Right lobe of liver (tissue), 6 donors: ENCODE measurements at places on chromosomes 2 and 18. TPM values are rescaled to one million over a fixed set of nuclear protein-coding genes. Genes with fewer than 3 reads are reported as not detected.

- no peaks in the 10 kb centered on the region for H3K27me3 ChIP-seq
- no peaks in the 10 kb centered on the region for H3K4me1 ChIP-seq
- no peak overlapping the region for H3K4me3 ChIP-seq
- peak; percentile 63 for DNase-seq
- H3K27ac ChIP-seq = peak overlapping the region; percentile 63
- no peaks in the 10 kb centered on the region for H3K36me3 ChIP-seq
Measured at GRCh38 chr2:172674034-172674967, 61.3 kb upstream of the RAPGEF4 start.

GRCh38 chr2:235508371-235509160, 14.7 kb downstream of the AGAP1 start:
- H3K27ac ChIP-seq = no peak overlapping the region
- no peak overlapping the region for H3K4me3 ChIP-seq
- no peaks in the 10 kb centered on the region for H3K36me3 ChIP-seq
- no peak for DNase-seq

- no peak overlapping the region for H3K4me3 ChIP-seq
- H3K27ac ChIP-seq = no peak overlapping the region
- no peaks in the 10 kb centered on the region for H3K27me3 ChIP-seq
- no peaks in the 10 kb centered on the region for H3K4me1 ChIP-seq
- H3K36me3 ChIP-seq = no peaks in the 10 kb centered on the region
Measured at GRCh38 chr18:72762515-72763122, 105.2 kb downstream of the NETO1 start.

- H3K27me3 ChIP-seq = no peaks in the 10 kb centered on the region
- no peak for DNase-seq
Measured at GRCh38 chr2:5111581-5111980, 580.6 kb upstream of the SOX11 start.

The PLGLB2 gene
- 562 TPM for total RNA-seq

DNA sequence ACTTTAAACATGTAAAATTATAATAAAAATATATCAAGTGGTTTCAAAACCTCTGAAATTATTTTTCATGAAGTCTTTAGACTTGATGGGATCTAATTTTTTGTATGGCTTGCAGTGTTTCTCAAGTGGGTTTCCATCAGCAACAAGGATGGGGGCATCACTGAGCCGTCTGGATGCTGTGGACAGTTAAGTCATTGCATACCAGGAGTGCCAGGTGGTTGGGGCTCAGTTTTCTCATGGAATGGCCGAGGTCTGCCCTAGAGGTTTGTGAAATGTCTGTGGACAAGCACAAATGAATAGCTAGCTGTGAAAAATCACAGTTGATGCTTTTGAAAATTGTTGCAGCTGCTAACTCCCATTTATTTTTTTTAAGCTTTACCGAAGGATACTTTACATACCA, 1.7 kb downstream of the PRELID3A start:
- H3K36me3 ChIP-seq = no peaks in the 10 kb centered on the region
- no peak overlapping the region for H3K27ac ChIP-seq

The FBLN7 gene
- total RNA-seq = 1.2 TPM

DNA sequence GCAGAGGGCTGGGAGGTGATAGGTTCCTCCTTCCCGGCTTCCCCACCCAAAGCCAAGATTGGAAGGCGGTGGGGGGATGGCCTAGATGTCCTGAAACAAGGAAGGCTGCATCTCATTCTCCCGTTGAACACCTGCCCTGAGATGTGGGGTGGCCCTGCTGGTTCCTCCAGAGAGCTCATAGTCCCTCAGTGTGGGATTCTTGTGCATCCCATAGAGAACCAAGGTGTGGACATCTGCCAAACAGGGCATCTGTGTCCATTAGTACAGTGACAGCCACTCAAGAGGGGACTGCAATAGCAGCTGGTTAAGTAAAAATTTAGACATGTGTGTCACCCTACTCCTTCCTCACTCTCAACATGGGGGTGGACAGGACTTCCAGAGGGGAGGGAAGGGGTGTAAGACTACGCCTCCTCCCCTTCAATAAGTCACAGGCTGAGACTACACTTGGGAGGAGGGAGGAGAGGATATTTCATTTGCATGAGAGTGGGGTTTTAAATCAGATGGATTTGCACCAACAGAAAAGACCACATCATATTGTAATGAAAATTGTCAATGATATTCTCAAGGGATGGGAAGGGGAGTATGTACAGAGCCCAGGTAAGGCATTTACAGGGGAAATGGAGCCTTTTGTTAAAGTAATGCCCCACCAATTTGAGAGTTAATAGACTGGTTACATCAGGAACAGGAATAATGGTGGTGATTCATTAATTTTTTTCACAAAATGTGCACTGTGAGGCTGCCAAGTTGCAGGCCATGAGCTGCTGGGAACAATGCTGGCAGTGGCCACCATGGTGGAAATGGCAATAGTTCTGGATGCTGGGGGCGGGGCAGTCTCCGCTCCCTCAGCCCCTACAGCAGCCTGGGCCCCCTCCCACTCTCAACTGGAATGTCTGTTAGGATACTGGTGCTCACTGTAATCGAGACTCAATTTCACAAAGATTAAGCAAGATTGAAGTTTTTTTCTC, 80.6 kb downstream of the TEX51 start:
- H3K36me3 ChIP-seq = no peaks in the 10 kb centered on the region
- no peaks in the 10 kb centered on the region for H3K4me1 ChIP-seq
- no peak overlapping the region for H3K27ac ChIP-seq
- no peaks in the 10 kb centered on the region for H3K27me3 ChIP-seq
